ENCODE measurements at places on chromosomes 5 and 9.
A peak's percentile ranks its signal among the peaks of the same experiment; 100 is the strongest.

GRCh38 chr9:99130069-99130468 is 25.2 kb downstream of the TGFBR1 start:
- no peak for DNase-seq

DNA sequence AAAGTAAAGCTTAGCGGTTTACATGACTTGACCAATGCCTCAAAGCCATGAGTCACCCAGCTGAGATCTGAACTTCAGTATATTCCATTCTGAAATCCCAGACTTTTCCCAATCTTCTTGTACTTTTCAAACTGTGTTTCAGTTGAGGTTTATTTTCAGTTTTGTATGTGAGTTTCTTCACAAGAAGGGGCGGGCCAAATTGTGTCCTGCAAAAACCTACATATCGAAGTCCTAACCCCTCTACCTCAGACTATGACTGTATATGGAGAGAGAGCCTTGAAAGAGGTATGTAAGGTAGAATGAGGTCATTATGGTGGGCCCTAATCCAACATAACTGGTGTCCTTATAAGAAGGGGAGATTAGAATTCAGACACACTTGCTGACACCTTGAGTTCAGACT is 666 bp upstream of the TLR4 start:
- no peak for DNase-seq

DNA sequence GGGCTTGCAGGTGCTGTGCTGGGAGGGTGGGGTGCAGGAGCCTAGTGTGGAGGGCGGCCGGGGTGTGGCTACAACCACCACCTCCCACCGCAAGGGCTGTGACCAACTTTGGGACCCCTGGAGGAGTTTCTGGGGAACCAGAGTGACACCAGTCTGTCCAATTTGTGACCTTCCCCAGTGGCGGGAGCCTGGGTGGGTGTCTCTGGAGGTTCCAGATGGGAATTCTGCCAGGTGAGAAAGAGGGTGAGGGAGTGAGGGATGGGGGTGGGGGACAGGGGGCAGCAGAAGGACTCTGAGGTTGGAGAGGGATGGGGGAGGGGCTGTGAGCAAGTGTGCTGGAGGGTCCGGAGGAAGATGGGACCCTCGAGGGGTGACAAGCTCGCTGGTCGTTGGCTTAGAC is 4.2 kb upstream of the CACNA1B start:
- no peak for DNase-seq

GRCh38 chr5:177389241-177390169 is 5.3 kb downstream of the SLC34A1 start:
- DNase-seq, result peak; percentile 80

DNA sequence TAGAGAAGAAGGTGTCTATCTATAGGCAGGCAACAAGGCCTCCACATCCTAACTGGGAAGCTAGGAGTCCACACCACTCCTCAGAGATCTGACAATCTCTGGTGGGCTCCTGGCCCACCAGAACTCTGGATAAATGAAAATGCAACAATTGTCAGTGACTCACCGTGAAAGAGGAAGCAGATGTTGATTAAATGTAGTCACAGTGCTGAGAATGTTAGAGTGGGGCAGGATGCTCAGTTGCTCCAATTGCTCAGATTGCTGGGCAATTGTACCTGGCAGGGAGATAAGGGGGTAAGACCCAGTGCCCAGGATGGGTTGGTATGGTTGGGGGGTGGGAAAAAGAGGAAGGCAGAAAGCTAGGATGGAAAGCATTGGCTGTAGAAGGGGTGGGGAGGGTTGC is 4.3 kb downstream of the CCL19 start:
- no peak for DNase-seq

DNA sequence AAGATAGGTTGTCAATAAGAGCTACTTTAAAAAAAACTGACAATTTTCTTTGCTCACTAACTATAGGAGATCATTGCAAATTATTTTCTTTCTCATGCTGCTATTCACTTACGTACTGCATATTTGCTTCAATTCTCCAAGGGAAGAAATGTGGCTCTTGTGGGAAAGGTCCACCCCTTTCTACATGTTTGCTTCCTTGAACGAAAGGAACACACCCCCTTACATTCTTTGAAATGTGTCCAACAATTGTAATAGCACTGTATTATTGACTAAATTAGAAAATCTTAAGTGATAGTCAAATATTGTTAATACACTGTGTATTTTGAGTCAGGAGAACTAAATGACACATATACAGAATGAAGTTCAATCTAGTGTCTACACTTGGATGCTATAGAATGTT is 5.2 kb downstream of the MEF2C start:
- DNase-seq, result peak; percentile 58

- DNase-seq, result no peak
Measured at GRCh38 chr5:89011778-89012711, 129.1 kb upstream of the MEF2C start.

GRCh38 chr5:99724732-99725290 is 796.0 kb upstream of the CHD1 start:
- no peak for DNase-seq

GRCh38 chr5:150389531-150390266 is 23.0 kb downstream of the CD74 start:
- DNase-seq, result no peak

- DNase-seq, result no peak
Measured at GRCh38 chr9:91349115-91349555, 12.6 kb downstream of the AUH start.

DNA sequence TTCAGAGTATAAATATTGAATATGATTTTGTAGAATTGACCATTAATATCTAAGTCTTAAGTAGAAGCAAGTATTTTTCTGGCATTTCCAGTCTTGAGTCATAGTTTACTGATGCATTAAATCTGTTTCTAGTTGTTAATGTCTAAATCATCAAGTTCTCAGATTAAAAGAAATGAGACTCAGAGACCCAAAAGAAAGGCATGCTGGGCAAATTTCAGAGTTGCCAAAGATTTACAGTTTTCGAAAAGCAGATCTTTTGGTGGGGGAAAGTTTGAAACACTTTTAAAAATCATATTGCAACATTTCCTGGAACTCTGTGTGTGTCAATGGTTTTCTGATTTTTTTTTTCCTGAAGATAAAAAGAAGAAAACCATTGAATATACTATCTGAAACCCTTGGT is 60.9 kb downstream of the ANKRD55 start:
- DNase-seq, result peak; percentile 84

GRCh38 chr5:142125963-142126362 is 17.4 kb downstream of the NDFIP1 start:
- no peak for DNase-seq

DNA sequence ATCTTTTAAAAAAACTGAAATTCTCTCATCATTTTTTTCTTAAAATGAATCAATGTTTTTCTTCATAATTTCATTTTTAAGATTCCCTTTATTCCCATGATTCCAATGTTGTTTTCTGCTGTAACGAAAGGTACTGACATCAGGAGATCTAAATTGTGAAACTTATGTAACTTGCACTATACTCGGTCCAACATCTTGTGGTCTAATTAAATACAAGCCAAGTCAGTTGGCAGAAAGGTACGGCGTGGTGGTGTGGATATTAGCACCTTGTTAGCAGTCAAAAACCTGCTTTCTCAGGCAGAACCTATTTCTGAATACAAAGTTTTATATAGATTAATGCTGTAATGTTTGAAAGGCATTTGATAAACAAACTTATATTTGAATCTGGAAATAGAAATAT is 20.1 kb downstream of the RORB start:
- no peak for DNase-seq

Measured in fibroblast of upper back skin (primary cell).